ENCODE measurements at places on chromosomes 6 and 20.

- no peak for DNase-seq
These were observed 486.5 kb downstream of the RFPL4B start for GRCh38 chr6:112833581-112834131.

DNA sequence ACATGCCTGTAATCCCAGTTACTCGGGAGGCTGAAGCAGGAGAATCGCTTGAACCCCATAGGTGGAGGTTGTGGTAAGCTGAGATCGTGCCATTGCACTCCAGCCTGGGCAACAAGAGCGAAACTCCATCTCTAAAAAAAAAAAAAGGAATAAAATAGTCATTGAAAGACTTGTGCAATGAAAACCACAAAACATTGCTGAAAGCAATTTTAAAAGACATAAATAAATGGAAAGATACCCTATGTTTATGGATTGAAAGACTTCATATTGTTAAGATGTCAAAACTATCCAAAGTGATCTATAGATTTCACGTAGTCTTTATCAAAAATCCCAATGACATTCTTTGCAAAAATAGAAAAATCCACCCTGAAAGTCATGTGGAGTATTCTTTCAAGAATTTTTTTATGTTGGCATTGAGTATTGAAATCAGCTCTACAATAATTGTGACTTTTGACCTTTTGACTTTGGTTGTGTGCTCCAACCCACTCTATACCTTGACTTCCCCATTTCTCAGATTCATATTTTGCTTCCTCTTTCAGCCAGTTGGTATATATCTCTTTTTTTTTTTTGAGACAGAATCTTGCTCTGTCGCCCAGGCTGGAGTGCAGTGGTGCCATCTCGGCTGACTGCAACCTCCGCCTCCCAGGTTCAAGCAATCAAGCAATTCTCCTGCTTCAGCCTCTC, 45.5 kb upstream of the SLC23A2 start:
- no peak for DNase-seq

GRCh38 chr6:153301602-153302001, 170.5 kb upstream of the RGS17 start:
- no peak for DNase-seq

GRCh38 chr6:157954150-157955117, 27.2 kb upstream of the SYNJ2 start:
- DNase-seq: no peak

DNA sequence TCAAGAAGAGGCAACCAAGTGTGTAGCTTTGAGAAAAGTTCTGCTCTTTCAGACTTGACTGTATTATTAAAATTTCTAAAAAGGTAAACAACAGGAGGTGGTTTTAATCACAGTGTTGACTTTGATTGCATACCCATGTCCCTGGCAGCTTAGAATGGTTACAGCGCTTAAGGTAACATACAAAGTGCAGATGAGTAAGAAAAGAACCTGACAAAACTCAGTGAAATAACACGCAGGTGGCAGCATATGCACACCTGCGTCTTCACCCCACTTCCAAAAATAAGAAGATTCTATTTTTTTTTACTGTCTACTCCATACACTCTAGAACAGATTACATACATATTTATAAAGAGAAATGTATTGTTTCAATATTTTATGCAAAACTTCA, 233.5 kb downstream of the GMPR start:
- no peak for DNase-seq
